ENCODE measurements at places on chromosomes 5 and 9.

GRCh38 chr5:7625740-7626139 lies 225.2 kb downstream of the CFAP90 start:
- DNase-seq = no peak

GRCh38 chr9:125906144-125906543 lies 159.0 kb downstream of the PBX3 start:
- DNase-seq = no peak

DNA sequence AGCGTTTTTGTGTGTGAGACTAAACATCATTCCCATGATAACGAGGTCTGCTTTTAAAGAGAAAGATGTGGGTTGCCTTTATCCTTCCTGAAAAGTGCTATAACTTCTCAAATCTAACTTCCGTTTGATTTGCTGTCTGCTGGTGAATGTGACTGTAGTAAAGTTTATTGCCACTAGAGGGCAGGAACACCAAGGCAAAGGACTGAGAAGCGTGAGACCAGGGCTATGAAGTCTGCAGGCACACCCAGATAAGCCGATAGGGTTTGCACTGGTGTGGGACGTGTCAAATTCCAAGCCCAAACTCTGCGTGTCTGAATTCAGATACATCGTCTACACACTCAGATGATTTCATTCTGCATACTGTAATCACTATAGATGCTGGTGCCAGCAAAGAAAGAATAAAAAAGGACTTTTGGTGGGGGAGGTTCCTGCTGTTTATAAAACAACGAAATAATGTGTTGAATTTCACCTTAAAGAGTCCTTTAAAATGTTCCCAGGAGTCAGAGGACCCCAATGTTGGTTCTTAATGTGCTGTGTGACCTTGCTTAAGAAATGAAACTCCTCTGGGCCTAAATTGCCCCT lies 87.2 kb downstream of the PTTG1 start:
- no peak for DNase-seq

GRCh38 chr5:156326718-156327259 lies at the start of gene SGCD:
SGCD (plus strand) TSS chr5:156327164.
- no peak for DNase-seq

Data from stimulated activated CD8-positive, alpha-beta memory T cell treated with anti-CD3 and anti-CD28 coated beads, Interleukin-7, amount 100 ng/mL, for 1 hour (primary cell).